ENCODE measurements at places on chromosomes 5 and 9.

GRCh38 chr9:120846906-120847305 lies 4.2 kb upstream of the PSMD5 start:
- DNase-seq: no peak

- no peak for DNase-seq
Observed at GRCh38 chr5:79602889-79603288, 9.4 kb upstream of the TENT2 start.

DNA sequence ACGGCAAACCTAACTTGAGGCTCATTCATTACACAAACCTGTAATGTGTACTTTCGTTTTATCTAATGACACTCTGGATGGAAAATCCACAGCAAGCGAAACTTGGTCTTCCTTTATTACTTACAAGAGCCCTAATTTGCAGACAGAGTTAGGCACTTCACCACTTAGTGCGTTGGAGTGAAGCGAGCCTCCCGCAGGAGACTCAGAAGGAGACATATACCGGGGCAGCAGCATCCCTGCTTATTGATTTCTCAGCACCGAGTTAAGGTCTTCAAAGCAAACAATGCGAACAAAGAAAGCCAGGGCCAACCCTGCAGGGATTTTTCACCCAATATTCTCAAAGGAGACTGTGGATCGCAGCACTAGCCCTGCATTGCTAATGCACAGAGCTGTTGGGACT lies 28.6 kb downstream of the LSM11 start:
- no peak for DNase-seq

GRCh38 chr5:19987612-19988361 lies at the start of gene CDH18:
Gene CDH18 (minus strand): TSS chr5:19988200. CDS start chr5:19838986, 149,214 bp downstream.
- DNase-seq: peak; percentile 6

- DNase-seq: no peak
Observed at GRCh38 chr9:75395336-75395735, 307.0 kb downstream of the OSTF1 start.

DNA sequence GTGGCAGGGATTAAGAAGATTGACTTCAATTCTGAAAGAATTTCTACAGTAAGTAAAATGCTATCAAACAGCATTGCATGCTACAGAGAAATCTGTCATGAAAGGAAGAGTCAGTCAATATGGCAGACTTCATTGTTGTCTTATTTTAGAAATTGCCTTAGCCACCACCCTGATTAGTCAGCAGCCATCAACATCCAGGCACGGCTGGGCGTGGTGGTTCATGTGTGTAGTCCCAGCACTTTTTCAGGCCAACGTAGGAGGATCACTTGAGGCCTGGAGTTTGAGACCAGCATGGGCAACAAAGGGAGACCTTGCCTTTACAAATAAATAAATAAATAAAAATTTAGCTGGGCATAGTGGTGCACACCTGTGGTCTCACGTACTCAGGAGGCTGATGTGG lies 46.6 kb downstream of the RMI1 start:
- DNase-seq: no peak

GRCh38 chr9:132008855-132009812 lies 70.5 kb downstream of the MED27 start:
- DNase-seq: peak; percentile 23

- DNase-seq: no peak
Observed at GRCh38 chr5:158565017-158565789, 534.5 kb downstream of the EBF1 start.

DNA sequence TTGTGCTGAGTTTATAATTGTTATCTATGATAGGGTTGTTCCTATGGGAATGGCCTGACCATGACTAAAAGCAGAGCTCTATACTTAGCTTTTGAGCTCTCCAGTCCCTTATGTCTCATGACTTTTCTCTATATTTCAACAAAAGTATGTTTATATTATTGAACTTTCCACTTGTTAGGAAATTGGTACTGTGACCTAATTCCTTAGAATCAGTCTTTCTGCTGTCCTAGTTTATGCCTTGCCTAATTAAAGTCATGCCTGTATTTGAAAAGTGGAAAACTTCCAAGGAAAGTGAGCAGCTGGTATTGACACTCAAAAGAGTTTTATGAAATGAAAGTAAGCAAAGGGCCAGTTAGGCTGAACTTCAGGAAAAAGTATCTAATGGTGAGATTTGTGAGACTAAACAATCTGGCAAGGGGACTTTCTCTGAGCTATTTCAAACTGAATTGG lies 68.6 kb downstream of the XRCC4 start:
- no peak for DNase-seq

- DNase-seq: no peak
Observed at GRCh38 chr5:42397267-42397666, 26.0 kb upstream of the GHR start.

- DNase-seq: peak; percentile 93
Observed at GRCh38 chr9:99104459-99105151, at the start of gene TGFBR1. Gene TGFBR1 (plus strand): TSS chr9:99105113. CDS start chr9:99105206, 93 bp downstream.

GRCh38 chr9:95516734-95517558 lies at the start of gene PTCH1:
Gene PTCH1 (minus strand): TSS chr9:95516971.
- peak; percentile 69 for DNase-seq

GRCh38 chr9:98750364-98751060 lies 41.8 kb upstream of the GABBR2 start:
- DNase-seq: no peak

DNA sequence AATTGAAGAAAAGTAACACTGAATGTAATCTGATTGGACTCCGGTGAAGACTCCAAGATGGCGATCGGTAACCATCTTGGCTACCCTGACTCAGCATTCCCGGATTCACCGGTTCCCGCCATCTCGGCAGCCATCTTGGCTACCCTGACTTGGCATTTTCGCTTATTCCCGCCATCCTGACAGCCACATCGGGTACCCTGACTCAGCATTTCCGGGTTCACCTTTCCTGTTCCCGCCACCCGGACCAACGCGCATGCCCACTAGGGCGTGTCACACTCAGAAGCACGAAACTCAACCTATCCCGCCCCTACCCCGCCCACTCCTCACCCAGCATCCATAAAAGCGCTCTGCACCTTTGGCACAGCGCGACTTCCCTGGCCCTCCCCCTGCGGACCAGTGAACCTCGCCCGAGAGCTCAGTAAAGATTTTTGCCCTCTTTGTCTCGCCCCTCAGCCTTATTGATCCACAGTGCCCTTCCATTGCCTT lies 17.2 kb downstream of the SPTLC1 start:
- DNase-seq: peak; percentile 53

- peak; percentile 85 for DNase-seq
Observed at GRCh38 chr9:137070201-137070905, at the start of gene SAPCD2. Gene SAPCD2 (minus strand): TSS chr9:137070557. CDS start chr9:137070460, 97 bp downstream.

- DNase-seq: peak; percentile 14
Observed at GRCh38 chr9:504921-505740, 290.5 kb downstream of the DOCK8 start.

- peak; percentile 10 for DNase-seq
Observed at GRCh38 chr5:141637123-141637766, 448 bp downstream of the RELL2 start.

DNA sequence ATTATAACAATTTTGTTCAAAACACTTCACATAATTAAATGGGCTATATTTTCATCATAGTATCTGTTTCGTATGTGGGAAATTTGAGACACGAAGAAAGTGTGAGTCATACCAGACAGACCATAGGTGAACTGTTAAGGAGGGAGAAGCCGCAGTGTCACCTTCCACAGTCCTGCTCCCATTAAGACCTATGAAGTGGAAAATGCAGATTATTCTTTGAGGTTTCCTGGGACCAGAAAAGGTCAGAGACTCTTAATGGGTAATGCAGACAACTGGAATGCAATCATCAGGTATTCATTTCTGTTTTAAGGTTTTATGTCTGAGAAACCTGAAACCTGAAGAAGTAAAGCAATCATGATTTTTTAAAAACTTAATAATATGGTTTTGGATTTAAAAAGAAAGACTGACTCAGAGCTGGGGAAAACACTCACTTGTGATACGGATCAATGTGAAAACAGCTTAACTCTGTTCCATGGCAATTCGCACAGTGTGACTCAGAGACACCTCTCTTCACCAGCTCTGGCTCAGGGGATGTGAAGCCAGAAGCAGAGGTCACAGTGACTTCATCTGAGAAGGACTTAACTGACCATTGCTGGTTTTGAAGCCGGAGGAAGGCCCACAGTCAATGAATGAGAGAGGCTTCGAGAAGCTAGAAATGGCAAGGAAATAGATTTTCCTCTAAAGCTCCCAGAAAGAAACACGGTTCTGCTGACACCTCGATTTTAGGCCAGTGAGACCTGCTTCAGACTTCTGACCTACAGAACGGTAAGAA lies 17.2 kb upstream of the GCNT1 start:
- DNase-seq: no peak

- DNase-seq: no peak
Observed at GRCh38 chr9:18720691-18721090, 246.7 kb downstream of the ADAMTSL1 start.

DNA sequence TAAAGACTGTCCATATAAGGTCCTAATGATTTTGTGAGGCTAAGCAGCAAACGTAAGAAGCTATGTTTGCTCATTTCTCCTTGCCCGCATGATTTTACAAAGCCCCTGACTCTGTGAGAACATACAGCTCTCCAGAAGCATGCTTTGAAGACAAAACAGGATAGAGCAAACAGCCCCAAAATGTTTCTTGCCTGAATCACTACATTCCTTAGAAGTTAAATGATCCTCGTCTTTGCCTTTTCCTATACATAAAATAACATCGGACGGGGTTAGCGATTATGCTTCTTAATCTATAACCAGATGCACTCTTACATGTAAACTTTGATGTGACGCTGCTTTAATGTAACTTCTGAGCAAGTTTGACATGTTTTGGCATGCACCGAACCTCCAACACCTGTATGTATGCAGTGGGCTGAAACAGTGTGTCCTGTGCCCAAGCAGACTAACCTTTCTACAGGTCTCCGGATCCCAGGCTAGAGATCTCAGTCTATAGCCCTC lies 353.7 kb downstream of the CETN3 start:
- DNase-seq: no peak

DNA sequence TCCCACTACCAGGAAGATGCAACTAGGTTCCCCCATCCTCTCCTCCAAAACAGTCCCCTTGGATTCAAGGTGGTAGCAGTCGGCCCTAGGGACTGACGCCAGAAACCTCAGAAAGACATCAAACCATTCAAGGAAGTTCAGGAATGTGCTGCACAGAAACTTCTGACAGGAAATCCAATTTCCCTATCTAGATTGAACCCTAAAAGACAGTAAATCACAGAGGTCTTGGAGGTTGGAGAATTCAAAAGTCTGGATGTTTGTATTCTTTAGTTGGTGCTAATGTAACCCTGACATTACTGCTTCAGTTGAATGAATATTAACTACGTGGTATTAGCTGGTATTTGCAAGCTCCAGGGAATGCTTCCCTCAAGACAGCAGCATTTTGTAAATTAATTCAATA lies 125.3 kb downstream of the SYK start:
- DNase-seq: no peak

- no peak for DNase-seq
Observed at GRCh38 chr5:72474516-72474915, 32.7 kb downstream of the ZNF366 start.

GRCh38 chr5:148569948-148570347 lies 84.4 kb downstream of the HTR4 start:
- no peak for DNase-seq

GRCh38 chr9:134419000-134419683 lies 92.9 kb downstream of the RXRA start:
- DNase-seq: no peak

GRCh38 chr5:13766236-13766635 lies 178.3 kb downstream of the DNAH5 start:
- DNase-seq: no peak

GRCh38 chr5:16577677-16578076 lies 39.1 kb downstream of the RETREG1 start:
- no peak for DNase-seq

- no peak for DNase-seq
Observed at GRCh38 chr5:88657136-88657535, 225.8 kb downstream of the MEF2C start.

DNA sequence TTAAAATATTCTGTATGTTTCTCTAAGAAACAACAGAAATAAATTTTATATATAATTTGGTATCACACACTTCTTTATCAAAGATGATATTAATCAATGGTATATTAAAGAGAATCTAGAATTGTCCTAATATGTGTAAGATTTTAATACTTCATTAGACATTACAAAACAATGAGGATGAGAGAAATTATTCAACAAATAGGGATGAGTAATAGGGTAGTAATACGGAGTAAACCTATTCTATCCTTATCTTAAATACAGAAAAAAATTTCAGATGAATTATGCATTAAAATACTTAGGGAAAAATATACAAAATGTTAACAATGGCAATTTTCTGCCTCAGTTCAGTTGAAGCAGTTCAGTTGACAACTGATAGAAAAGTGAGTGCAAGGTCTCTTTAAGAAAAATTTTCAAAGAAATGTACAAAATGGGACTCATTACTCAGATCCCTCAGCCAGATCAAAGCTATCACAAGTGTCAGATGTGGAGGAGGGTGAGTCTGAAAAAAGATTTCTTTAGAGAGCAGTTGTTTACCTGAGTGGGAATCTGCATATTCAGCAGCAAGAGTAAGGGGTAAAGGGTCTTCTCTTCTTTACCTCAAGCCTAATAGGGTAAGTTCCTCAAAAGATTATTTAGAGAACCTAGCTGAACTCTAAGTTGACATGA lies 56.7 kb upstream of the GCNT4 start:
- DNase-seq: no peak

DNA sequence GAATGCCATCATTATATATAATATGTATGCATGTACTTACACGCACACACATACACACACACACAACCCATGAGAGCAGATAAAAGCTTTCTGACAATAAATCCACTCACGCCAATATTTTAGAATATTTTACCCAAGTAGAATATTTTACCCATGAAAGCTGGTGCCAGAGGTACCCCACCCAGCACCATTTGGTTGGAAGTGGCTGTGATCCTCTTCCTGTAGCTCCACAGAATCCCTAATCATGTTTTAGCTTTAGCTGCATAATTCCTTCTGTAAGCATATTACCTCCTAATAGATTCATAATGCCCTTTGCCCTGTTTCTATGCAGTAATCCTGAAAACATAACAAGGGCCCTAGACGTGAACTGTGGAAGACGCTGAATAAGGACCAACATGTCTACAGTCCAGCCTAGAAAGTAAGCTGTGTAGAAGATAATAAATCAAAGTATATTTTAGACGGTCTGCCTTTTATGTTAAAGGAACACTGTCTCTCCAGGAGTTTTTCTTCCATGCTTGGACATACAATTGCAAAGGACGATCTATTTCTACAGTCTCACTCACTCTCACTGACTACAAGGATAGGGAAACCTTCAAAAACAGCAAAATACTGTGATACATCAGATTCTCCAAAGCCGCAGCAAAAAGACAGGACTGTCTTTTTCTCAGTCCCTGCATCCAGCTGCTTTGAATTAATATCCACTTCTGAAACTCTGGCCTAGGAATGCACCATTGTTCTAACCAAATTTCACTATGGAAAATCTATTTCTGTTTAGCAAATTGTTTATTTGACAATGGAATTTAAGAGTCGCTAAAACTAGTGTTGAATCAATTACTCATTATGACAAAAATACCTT lies 98.2 kb downstream of the USP20 start:
- no peak for DNase-seq

DNA sequence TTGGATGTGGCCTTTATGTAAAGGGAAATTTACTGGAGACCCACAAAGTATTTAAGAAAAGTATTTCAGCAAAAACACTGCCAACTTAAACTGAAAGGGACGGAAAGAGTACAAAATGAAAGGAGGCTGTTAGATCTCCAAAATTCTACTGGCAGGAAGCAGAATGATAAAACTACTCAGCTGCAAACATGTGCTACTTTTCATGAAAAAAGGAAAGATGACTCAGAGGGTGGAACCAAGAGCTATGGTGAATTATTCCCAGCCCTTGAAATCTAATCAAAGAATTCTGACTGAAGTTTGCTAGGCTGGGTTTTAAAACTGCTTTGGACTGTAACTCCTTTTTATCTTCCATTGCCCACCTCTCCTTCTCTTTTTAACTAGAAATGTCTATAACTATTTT lies 58.6 kb upstream of the ZBED3 start:
- no peak for DNase-seq

Data from prostate gland (tissue), 2 donors.